Progenitor cell of endocrine pancreas (in vitro differentiated cells): ENCODE measurements at places on chromosomes 12 and 14.

GRCh38 chr12:27915021-27915420, 57.5 kb downstream of the PTHLH start:
- no peaks in the 10 kb centered on the region for H3K27me3 ChIP-seq
- H3K4me1 ChIP-seq = no peaks in the 10 kb centered on the region
- no peaks in the 10 kb centered on the region for H3K36me3 ChIP-seq
- DNase-seq = no peak

DNA sequence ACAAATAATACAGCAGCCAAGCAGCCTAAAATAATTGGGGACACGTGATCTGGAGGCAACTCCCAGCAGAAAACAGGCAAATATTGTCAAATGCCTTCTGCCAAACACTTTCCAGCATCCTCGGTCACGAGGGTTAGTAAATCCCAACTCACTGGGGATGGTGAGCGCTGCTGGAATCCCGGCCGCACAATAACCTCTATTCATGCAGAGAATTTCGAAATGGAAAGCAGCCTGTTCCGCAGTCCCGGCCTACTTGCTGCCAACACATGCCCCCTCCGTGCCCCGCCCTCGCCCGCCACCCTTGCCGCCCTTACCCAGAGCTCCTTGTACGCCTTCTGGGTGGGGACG, 62.2 kb downstream of the RFX4 start:
- no peak for DNase-seq
- peaks cover 18% of the 10 kb centered on the region for H3K4me1 ChIP-seq
- H3K36me3 ChIP-seq = no peaks in the 10 kb centered on the region
- no peak overlapping the region for H3K4me3 ChIP-seq
- H3K27me3 ChIP-seq = peaks cover 9% of the 10 kb centered on the region
- H3K27ac ChIP-seq = no peak overlapping the region

- no peaks in the 10 kb centered on the region for H3K27me3 ChIP-seq
- no peak for DNase-seq
- H3K27ac ChIP-seq = no peak overlapping the region
- no peak overlapping the region for H3K4me3 ChIP-seq
- H3K36me3 ChIP-seq = peaks cover 11% of the 10 kb centered on the region
Observed at GRCh38 chr14:39035336-39035735, 67.7 kb downstream of the SEC23A start.

DNA sequence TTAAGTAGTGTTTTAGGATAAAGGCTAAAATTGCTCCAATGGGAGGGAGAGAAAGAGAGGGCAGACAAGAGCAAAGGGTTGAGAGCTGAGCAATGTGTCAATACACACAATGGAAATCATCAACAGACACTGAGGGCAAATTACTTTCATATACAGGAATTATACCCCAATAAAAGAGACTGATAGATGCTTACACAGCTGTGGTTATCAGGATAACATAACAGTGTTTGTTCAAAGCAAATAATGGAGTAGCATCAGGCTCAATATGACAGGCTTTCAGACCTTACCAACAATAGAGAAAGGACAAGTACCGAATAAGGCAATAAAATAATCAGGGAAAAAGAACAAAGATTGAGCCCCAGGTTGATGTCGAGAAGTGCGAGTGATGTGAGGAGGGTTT, 53.4 kb upstream of the DIO2 start:
- H3K36me3 ChIP-seq = no peaks in the 10 kb centered on the region
- H3K27me3 ChIP-seq = no peaks in the 10 kb centered on the region
- H3K4me3 ChIP-seq = no peak overlapping the region
- DNase-seq = no peak
- H3K4me1 ChIP-seq = no peaks in the 10 kb centered on the region

GRCh38 chr12:18696971-18697602, 40.7 kb downstream of the PLCZ1 start:
- DNase-seq = no peak
- H3K27me3 ChIP-seq = no peaks in the 10 kb centered on the region
- no peak overlapping the region for H3K4me3 ChIP-seq
- no peak overlapping the region for H3K27ac ChIP-seq
- peaks cover 1% of the 10 kb centered on the region for H3K36me3 ChIP-seq
- peaks cover 11% of the 10 kb centered on the region for H3K4me1 ChIP-seq

DNA sequence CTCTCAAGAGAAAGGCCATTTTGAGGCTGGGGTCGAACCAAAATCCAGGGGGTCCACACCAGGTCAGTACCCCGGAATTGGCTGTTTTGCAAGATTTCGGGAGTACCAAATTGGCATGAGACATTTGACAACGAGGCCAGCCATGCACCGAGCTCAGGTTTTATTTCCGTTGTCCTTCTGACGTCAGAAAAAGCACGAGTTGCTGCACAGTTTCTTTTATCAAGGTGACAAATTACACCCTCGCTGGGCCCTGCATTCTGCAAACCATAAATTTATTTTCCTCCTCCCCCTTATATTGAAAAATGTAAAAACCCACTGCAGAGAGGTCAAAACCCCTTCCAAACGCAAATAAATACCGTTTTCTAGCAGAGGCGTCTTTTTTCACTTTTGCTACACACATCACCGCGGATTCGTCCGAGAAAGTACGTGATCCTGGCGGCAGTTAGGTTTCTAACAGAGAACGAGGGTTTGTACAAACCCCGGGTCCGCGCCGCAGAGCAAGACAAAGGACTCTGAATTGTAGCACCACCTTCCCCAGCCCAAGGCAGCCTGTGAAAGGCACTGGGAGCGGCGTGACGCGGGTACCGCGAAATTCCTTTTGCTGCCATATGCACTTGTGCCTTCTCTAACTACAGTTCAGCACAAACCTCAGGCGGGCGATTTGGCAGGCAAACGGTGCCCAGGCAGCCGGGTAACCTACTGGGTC, 1.8 kb downstream of the SLC38A1 start:
- no peak overlapping the region for H3K4me3 ChIP-seq
- no peaks in the 10 kb centered on the region for H3K36me3 ChIP-seq
- H3K27ac ChIP-seq = no peak overlapping the region
- H3K4me1 ChIP-seq = peaks cover 21% of the 10 kb centered on the region

DNA sequence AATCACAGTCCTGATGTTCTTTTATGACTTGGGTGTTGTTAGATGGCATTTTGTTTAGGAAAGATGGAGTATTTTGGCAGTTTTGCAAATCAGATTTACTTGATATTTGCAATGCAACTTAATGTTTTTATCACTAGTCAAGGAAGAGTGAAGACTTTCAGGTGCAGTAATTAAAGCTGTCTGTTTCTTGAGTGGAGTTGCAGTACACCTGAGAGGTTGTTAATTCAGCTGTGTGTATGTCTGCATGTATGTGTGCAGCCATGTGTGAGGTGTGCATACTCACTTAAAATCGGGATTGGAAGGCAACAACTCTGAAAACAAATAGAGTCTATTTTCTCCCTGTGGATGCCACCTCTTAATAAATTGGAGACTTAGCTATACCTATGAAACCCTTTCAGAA, 94.5 kb downstream of the RMST start:
- H3K27me3 ChIP-seq = no peaks in the 10 kb centered on the region
- H3K4me3 ChIP-seq = no peak overlapping the region
- peaks cover 51% of the 10 kb centered on the region for H3K4me1 ChIP-seq
- H3K36me3 ChIP-seq = no peaks in the 10 kb centered on the region
- no peak for DNase-seq
- H3K27ac ChIP-seq = no peak overlapping the region

GRCh38 chr14:58668848-58669480, 31.2 kb downstream of the DACT1 start:
- no peak overlapping the region for H3K4me3 ChIP-seq
- peaks cover 6% of the 10 kb centered on the region for H3K4me1 ChIP-seq
- no peak overlapping the region for H3K27ac ChIP-seq
- no peaks in the 10 kb centered on the region for H3K27me3 ChIP-seq
- no peaks in the 10 kb centered on the region for H3K36me3 ChIP-seq

DNA sequence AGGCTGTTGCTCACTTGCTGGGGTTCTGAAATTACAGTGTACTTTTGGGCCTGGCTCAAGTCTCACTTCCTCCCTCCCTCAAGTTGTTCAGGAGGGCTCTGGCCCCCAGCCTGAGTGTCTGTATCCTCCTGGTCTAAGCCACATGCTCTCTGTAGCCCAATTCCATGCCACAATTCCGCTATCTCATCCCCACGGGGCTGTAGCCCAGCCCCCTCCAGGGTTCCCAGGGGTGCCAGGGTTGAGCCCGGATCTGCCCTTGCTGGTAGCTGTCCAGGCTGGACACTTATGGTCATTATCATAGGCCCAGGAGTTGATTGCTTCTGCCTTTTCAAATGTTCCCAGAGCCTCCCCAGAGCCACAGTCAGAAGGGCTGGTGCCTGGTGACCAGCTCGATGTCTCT, 65.3 kb downstream of the PRIMA1 start:
- no peaks in the 10 kb centered on the region for H3K27me3 ChIP-seq
- DNase-seq = no peak
- H3K36me3 ChIP-seq = peaks cover 3% of the 10 kb centered on the region
- H3K4me1 ChIP-seq = no peaks in the 10 kb centered on the region
- H3K4me3 ChIP-seq = no peak overlapping the region

- peaks cover 14% of the 10 kb centered on the region for H3K27me3 ChIP-seq
- DNase-seq = no peak
- H3K4me3 ChIP-seq = no peak overlapping the region
Observed at GRCh38 chr14:97046967-97047366, 249.8 kb downstream of the VRK1 start.
